Stimulated activated CD4-positive, alpha-beta T cell treated with anti-CD3 and anti-CD28 coated beads, Interleukin-1b, Interleukin-23, amount 100 ng/mL, for 1 hour (primary cell): ENCODE measurements at places on chromosomes 6 and 20.

DNA sequence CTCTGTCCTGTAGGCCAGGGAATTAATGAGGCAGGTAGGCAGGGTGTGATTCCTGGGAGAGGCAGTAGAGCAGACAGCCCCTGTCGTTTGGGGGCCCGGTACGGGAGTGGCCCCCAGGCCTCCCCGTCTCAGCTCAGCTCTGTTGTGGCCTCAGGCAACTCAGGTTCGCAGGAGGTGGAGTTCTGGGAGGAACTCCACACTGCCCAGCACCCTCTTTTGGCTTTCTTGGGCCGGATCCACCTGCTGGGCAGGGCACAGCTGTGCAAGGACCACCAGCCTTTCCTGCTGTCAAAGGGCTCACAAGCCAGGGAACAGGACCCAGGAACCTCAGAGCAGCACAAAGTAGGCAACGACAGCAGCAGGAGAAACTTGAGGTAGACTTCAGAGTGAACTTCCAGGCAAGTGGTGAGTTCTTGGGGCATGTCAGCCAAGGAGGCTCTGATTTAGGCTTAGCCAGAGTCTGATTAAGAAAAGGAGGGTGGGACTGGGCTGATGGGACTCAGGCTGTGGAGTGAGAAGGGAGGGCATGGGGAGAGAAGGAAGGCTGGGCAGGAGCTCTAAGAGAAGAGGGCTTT, 36.9 kb downstream of the RAB44 start:
- no peak for DNase-seq

- no peak for DNase-seq
Observed at GRCh38 chr6:159978291-159979135, 9.6 kb downstream of the IGF2R start.

DNA sequence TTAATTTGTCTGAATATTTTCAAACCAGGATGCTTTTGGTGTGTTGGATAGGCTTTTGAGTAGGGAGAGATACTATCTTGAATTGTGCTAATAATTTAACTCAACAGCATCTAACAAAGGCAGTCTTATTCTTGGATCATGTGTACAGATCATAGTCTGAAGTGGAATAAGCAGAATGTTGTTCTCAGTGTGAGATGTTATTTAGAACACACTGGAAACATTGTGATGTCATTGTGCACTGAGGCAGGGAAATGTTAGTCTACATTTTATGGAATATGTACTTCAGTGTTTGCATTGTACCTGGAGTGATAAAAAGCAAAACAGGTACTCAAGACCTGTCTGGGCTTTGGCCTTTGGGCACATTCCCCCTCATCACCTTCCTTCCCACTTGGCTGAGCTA, 35.0 kb downstream of the RNF144B start:
- DNase-seq: no peak

DNA sequence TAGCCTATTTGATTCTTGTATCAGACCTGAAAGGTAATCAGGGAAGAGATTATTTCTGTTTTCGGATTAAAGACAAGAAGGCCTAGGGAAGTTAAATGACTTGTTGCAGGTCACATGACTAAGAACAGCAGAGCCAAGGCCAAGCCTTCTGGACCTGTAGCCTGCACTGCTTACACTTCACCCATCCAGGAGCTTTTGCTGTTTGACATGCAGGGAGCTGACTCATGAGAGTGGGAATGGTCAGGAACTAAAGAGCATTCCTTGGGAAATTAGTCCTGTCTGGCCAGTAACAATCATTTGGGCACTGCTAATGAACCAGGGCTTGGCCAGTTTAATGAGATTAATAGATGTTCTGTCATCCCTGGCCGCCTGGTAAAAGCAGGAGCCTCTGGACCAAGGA, 46.8 kb downstream of the EIF2S2 start:
- no peak for DNase-seq

- no peak for DNase-seq
Observed at GRCh38 chr6:10478187-10479040, 42.7 kb upstream of the GCNT2 start.

GRCh38 chr6:143107911-143108761, 47.4 kb downstream of the AIG1 start:
- DNase-seq: no peak

DNA sequence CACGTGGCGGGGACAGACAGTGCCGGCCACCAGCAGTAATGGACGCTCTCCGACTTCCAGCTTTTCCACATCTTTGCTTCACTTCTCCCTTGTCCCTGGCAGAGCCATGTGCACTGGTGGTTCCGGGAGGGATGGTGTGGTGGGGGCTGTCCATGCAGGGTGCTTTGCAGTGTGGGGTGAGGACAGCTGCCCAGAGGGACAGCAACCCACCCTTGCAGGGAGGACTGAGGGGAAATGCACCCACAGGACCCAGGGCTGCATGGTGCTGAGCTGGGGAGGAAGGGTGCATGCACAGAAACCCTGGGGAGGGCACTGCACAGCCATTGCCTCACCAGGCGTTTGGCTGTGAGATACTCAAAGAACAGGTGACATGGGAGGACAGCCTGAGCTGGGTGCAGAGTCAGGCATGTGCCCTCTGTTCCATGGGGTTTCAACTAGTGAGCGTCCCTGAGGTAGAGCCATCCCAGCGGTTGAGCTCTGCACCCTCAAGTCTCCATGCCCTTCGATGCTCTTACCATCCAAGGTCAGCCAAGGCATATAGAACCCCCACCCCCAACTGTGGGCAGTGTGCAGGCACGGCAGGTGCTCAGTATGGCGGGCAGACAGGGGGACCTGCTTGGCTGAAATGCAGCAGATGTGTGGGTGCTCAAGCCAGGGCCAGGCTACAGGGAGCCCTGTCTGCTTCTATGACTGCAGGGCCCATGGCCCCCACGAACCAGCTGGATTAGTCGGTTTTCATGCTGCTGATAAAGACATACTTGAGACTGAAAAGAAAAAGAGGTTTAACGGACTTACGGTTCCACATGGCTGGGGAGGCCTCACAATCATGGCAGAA, 239.7 kb downstream of the TTLL2 start:
- DNase-seq: no peak
